ENCODE measurements at places on chromosomes 16 and 17.
A peak's percentile ranks its signal among the peaks of the same experiment; 100 is the strongest.

GRCh38 chr16:72787514-72788268, 260.2 kb downstream of the ZFHX3 start:
- no peak for DNase-seq

DNA sequence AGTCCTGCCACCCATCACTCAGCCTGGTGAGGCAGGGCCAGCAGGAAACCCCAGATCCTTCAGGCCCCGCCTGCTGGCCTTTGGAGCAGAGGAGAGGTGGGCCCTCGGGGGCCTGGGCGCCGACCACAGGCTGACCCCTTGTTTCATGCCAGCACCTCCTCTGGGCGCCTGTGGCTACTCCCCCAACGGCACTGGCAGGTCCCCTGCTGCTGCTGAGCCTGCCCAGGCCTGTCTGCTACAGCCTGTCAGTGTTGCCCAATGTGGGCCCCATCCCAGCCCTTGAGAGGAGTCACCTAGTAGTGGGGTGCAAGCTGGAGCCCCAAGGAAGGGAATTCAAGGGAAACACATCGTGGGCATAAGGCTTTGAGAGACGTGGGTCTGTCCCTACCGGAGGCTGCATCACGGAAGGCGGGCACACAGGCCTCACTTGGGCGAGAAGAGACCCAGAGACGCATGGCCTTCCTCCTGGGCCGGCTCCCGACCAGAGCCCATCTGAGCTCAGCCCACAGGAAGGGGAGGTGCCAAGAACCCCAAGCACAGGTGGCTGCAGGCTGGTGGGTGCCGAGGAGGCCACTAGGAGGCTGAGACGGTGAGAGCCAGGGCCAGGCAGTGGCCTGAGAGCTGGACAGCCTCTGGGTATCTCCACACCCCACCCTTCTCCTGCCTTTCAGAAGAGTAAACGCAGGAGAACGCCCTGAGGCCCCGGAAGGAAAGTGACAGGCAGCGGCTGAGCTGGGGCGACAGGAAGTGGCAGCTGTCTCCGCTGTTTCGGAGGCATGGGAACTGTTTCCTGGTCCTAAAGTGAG, 8.0 kb upstream of the FASN start:
- peak; percentile 78 for DNase-seq

- DNase-seq = peak; percentile 79
These were observed 8.7 kb downstream of the SLC12A4 start for GRCh38 chr16:67959536-67960329.

DNA sequence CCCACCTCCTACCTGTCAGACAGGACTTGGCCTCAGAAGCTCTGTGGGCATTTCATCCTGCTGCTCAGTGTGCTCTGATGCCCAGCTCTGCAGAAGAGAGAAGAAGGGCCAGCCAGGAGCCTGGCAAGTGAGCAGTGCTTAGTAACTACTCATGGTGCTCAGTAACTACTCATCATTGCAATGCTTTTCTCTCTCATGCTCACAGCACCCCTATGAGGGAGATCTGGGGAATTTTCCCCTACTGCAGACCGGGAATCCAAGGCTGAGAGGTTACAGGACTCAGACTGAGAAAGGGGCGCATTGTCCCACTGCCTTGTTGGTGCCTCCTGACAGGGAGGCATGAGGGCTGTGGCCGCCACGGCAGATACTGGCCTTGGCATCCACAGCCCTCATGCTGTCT, 261.1 kb downstream of the C16orf95 start:
- DNase-seq = no peak

DNA sequence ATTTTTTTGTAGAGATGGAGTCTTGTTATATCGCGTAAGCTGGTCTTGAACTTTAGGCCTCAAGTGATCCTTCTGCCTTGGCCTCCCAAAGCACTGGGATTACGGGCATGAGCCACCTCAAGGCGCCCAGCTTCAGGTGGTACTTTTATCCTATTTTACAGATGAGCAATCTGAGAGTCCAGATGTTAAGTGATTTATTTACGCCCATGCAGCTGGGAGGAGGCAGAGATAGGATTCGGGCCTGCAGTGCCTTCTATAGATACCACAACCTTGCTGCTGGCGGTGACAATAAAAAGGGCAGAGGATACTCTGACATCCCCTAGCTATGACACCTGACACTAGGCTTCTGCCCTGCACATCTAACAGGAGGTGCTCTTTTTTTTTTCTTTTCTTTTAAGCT, 4.3 kb upstream of the KRT12 start:
- DNase-seq = no peak

DNA sequence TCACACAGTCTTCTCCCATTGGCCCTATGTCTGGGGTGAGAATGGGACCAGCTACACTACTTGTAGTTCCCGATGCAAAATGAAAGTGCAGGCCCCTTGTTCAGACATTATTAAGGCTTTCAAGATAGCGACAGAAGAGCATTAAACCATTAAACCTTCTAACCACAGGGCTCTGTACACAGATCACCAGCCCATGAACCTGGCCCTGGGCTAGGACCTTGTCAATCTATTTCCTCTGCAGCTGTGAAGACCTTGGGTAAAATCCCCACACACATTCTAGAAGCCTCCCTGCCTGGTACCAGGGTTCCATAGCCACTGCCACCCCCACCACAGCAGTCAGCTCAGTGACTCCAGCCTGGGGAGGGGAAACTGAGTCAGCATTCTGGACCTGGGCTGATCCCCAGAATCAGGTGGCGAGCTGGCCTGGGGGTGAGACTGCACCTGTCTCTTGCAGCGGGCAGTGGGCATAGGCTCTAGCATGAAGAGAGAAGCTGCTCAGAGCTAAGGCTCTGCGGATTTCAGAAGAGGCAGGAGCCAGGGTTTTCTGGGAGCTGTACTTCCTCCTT, 119.7 kb upstream of the LHX1 start:
- no peak for DNase-seq

DNA sequence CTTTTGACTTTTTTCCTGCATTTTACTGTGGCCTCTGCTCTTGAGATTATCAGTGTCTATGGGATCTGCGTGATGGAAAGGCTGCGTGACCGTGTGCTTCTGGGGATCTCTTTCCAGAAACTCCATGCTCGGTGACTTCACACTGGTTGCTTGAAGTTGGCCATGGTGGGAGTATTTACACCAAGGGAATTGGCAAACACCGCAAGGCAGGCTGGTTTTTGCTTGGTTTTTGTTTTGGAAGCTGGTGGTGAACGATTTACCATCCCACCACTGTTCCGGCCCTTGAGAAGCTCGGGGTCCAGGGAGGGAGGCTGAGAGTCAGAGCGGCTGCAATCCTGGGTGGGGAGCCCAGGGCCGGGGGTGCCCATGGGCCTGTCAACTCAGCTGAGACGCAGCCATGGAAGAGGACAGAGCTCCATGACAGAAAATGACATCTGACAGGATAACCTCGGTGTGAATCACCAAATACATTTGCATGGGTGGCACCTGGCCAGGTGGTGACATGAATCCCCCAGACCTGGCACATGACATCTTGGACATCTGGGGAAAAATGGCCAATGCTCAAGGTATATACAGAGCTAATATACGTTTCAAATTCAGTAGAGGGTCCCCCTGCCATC, 11.1 kb downstream of the CRISPLD2 start:
- no peak for DNase-seq

DNA sequence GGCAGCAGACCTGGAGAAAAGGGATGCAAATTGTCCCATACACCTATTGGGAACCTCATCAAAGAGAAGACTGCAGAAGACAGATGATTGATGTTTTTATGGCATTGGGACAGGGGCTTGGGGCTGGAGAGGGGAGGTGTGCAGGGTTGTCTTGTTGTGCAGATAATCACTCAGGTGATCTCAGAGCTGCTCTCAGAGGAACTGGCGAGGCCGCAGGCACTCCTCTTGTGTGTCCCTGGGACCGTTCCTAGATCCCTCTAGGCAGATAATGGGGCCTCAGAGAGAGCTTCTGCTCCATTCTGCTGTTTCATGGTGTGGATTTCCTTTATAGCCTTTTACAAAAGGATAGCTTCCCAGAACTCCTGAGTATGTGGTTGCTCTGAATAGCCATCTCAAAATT, 1.6 kb downstream of the RNF213 start:
- DNase-seq = no peak

DNA sequence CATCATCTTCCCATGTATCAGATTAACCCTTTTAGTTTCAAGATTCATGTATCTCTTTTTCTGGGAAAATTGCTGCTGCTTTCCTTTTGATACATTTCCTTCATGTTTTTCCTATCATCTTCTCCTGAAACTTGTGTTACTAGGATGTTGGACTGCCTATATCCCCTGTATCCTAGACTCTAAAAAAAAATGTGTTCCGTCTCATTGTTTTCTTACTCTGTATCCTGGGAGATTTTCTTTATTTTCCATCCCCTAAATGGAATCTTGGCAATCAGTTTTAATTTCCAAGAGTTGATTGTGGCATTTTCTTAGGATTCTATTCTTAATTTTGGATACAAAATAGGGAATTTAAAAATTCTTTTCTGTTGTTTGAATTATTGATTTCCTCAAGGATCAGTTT, 36.8 kb downstream of the MAP2K4 start:
- no peak for DNase-seq

Measured in suprapubic skin (tissue), 4 donors.